Activated T-cell treated with anti-CD3 and anti-CD28 coated beads, Interleukin-2, amount 50 U/mL, for 4 hours (primary cell): ENCODE measurements at places on chromosomes 3 and 15. TPM values are rescaled to one million over a fixed set of nuclear protein-coding genes. Genes with fewer than 3 reads are reported as not detected.

- DNase-seq = no peak
Measured at GRCh38 chr3:123392871-123393620, 55.8 kb downstream of the ADCY5 start.

GRCh38 chr3:94024385-94024784, 4.0 kb downstream of the STX19 start:
- no peak for DNase-seq

DNA sequence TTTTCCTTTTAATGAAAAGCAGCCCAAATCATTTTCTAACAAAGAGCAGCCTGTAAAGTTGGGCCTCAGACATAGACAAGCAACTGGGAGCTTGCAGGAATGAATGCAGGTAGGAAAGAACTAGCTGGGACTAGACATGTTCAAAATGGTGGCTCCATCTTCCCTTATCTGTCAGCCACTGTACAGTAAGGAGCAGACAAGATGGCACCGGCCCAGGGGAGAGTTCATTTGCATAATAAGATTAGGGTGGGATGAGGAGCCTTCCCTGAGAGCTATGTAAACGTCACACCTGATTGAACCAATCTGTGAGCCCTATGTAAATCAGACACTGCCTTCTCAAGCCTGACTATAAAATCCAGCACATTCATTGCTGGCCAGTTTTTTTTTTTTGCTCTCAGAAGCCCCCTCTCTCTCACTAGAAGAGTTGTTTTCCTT, 59.7 kb upstream of the GK5 start:
- no peak for DNase-seq

- DNase-seq = no peak
Measured at GRCh38 chr15:33068511-33068990, 126.0 kb downstream of the FMN1 start.

DNA sequence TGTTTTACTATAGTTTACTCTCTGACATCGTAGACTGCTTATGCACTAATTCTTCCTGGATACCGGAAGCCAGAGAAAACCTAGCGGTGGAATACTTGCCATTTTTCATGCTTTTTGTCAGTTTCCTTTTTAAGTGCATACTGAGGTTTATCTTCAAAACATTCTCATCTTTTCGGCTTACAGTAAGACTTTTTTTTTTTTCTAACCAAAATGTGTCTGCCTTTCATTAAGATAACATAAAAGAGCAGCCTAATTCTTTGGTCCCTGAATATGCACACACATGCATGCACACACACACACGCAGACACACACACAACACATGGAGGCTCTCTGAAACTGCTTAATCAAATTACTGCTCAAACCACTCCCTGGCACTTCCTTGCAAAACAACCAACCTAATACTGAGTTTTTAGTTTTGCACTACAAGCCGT, 1.3 kb downstream of the ZNF445 start:
- DNase-seq = no peak

GRCh38 chr15:67980773-67981685, 73.1 kb upstream of the PIAS1 start:
- no peak for DNase-seq

DNA sequence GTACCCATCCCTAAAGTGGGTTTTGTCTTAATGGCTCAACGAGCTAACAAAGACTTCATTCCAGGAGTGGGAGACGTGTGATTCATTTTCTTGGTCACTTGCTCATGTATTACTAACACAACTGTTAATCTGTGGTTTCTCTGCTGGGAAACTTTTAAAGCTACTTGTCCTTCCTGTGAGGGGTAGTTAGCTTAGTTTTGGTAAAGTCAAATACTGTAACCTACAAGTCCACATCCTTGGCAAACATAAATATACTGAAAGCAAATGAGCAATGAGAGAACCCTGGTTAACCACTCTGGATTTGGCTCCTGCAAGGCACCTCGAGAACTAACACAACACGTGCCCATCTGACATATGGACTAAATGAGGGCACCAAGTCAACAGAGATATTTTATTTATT, 19.9 kb downstream of the NOX5 start:
- no peak for DNase-seq

DNA sequence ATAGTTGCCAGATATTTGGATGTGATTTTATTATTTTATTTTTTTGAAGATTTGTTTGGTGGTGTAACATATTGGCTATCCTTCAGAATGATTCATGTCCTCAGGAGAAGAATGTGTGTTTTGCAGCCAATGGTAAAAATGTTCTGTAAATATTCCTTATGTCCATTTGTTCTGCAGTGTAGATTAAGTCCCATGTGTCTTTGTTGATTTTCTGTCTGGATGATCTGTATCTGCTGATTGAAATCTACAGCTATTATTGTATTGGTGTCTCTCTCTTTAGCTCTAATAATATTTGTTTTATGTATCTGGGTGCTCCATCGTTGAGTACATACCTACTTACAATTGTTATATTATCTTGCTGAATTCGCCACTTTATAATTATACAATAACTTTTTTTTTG, 1641.7 kb downstream of the OTOL1 start:
- no peak for DNase-seq

GRCh38 chr3:17394541-17395155, 347.8 kb downstream of the TBC1D5 start:
- DNase-seq = no peak

DNA sequence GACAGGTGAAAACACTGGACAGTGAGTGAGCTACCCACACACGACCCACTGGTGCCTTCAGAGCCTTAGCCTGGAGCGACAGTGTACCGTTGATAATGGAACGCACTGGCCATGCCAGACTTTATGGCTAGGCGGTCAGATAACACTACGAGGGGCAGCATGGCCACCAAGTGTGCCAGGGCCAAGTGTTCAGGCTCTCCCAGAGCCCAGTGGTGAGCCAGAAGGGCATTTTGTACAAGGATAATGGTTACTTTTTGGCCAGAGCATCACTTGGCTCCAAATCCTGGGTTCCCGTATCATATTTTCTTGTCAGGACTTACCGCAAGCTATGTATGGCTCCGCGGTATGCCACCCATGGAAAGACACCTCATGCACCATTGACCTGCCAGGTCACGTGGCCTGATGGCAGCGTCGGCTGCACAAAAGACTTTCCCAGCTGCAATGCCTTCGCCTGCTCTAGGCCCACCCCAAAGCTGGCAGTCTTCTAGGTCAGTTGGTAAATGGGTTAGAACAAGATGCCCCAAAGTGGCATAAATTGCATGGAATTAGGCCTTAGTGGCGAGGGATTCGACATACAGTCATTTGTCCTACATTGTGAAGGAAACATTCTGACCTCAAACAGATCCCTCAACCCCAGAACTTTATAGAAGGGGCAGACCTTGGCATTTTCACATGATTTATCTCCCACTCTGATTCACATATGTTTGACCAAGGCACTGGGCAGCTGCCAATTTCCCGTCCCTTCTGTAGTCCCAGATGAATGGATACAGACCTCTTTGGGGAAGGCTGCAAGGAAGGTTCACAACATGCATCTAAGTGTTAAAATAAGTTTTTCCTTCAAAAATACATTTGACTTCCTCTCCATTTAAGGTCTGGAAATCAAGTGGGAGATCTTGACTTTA, 12.2 kb upstream of the SLC28A1 start:
- no peak for DNase-seq

GRCh38 chr3:65927576-65927975, 111.1 kb downstream of the MAGI1 start:
- no peak for DNase-seq

GRCh38 chr3:18840535-18841137, 307.7 kb upstream of the KCNH8 start:
- DNase-seq = no peak

DNA sequence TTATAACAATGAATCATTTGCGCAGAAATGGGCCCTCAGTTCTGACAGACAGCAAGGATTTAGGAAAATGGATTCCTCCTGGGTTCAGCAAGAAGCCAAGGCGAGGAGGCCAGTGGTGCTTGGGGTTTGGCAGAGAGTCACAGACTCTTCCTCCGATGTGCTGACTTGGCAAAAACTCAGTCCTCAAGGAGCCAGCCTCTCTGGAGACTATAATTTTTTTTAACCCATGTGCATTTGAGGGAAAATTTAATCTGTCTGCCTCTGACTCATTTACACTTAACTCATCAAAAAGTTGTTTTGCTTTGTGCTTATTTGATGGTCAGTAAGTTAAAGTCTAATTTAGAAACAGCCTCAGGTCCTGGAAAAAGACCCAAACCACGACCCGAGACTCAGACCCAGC, 34.2 kb upstream of the SLC24A5 start:
- no peak for DNase-seq

- no peak for DNase-seq
Measured at GRCh38 chr15:67114846-67115585, 49.6 kb downstream of the SMAD3 start.

DNA sequence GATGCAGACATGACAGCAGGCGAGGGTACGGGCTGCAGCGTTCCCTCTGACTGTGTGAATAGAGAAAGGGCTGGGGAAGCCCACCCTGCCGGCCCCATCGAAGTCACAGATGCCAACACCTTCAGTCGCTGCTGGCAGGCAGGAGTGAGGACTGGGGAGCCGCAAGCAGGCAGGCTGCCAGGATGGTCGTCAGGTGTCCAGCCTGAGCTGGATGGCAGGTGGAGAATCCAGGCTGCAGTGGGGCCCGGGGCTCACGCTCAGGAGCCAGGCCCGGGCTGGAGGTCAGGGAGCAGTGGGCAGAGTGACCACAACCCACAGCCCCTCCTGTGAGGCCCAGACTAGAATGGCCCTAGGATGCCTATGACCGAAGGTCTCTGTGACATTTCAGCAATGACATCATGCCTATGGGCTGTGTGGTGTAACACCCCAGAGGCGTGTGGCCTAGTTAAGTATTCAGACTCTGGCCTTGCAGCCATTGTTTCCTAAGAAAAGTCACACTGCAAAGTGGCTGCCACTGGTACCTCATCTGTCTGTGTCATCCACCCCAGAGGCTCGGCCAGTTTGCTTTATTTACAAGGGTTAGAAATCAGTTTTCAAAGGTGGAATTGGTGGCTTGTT, 15.7 kb downstream of the PRR23E start:
- no peak for DNase-seq

CIB2 gene
- total RNA-seq = 1.3 TPM

ASB14 gene
- total RNA-seq = not detected

SLC28A2 gene
- not detected for total RNA-seq

MORF4L1 gene
- total RNA-seq = 224 TPM

NPAP1 gene
- not detected for total RNA-seq

BCL2A1 gene
- 274 TPM for total RNA-seq

IFRD2 gene
- total RNA-seq = 339 TPM

STT3B gene
- 104 TPM for total RNA-seq
